Renal pelvis (tissue), 12 donors: ENCODE measurements at places on chromosomes 3 and 15.

GRCh38 chr3:64440498-64440897 is 215.2 kb upstream of the PRICKLE2 start:
- no peak for DNase-seq

- no peak for DNase-seq
Measured at GRCh38 chr3:146164506-146164905, 3.5 kb upstream of the PLOD2 start.

GRCh38 chr3:50347187-50347813 is 1.8 kb upstream of the ZMYND10 start:
- no peak for DNase-seq

- DNase-seq = peak; percentile 36
Measured at GRCh38 chr3:128784232-128784631, 58.2 kb downstream of the RAB7A start.

DNA sequence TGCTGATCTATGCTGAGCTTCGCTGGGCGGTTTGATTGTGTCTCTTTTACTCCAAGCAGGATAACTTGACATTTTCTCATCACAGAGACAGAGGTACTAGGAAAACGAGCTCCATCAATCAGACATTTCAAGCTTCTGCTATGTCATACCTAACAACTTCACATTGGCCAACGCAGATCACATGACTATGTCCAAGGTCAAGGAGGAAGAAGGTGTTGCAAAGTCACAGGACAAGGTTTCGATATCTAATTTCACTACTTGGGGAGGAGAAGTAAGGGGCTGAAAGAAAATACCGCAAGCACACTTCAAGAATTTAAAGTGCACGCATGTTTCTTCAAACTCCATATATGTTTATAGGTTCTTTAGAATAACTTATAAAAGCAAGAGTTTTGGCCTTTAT is 425.8 kb downstream of the CHL1 start:
- DNase-seq = no peak

DNA sequence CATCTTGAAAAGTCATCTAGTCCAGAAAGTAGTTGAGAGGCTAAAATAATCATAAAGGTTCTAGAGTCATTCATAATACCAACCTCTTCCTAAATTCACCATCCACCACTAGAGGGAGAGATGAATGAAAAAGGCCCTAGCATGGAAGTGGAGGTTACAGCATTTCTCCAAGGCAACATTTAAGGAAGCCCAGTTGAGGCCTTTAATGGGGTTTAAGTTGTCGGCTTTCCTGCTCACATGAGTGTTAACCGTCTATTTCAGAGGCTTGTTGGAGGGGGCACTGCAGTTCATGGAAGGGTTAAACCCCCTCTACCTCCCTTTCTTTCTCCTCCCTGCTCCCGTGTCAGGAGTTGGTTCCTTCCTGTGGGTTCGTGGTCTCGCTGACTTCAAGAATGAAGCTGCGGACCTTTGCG is 3.8 kb upstream of the SLCO3A1 start:
- DNase-seq = no peak

GRCh38 chr3:126434931-126435411 is 40.3 kb downstream of the CFAP100 start:
- no peak for DNase-seq

DNA sequence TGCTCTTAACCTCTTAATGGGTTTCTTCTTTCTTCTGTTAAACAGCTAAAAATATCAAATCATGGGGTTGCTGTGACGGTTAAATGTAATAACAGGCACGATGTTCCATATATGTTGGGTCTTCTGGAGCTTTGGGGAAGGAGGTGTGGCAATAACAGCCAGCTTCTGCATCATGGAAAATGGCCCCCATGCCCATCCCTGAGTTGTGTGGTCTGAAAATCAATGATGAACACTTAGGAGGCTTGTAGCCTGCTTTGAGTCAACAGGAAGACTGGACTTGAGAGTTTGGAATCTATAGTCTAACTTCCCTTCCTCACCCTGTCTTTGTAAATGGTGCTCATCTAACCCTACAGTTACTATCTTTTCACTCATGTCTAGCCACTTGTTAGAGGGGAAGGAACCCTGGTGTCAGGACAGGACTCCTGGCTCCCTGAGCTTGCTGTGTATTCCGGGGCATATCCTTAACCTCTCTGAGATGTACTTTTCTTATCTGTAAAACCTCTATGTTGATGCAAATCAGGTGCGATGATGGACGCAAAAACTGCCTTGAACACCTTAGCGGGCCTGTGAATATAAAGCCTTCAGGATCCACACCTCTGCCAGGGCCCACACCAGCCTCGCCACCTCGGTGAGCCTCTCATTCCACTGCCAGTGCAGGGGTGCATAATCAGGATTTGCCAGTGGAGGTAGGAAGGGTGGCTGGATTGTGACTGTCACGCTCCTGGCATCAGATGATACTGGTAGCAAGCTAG is 27.5 kb downstream of the SMAD3 start:
- DNase-seq = no peak

GRCh38 chr15:95293456-95294031 is 1037.0 kb upstream of the NR2F2 start:
- no peak for DNase-seq

- DNase-seq = no peak
Measured at GRCh38 chr3:45182915-45183871, 37.0 kb upstream of the CDCP1 start.

- DNase-seq = no peak
Measured at GRCh38 chr3:32646761-32647160, 38.2 kb upstream of the CNOT10 start.

GRCh38 chr15:68201879-68202261 is 3.3 kb downstream of the CALML4 start:
- no peak for DNase-seq

- DNase-seq = no peak
Measured at GRCh38 chr15:47551079-47551478, 166.2 kb upstream of the SEMA6D start.

- DNase-seq = no peak
Measured at GRCh38 chr15:57552678-57553334, 38.9 kb upstream of the MYZAP start.

DNA sequence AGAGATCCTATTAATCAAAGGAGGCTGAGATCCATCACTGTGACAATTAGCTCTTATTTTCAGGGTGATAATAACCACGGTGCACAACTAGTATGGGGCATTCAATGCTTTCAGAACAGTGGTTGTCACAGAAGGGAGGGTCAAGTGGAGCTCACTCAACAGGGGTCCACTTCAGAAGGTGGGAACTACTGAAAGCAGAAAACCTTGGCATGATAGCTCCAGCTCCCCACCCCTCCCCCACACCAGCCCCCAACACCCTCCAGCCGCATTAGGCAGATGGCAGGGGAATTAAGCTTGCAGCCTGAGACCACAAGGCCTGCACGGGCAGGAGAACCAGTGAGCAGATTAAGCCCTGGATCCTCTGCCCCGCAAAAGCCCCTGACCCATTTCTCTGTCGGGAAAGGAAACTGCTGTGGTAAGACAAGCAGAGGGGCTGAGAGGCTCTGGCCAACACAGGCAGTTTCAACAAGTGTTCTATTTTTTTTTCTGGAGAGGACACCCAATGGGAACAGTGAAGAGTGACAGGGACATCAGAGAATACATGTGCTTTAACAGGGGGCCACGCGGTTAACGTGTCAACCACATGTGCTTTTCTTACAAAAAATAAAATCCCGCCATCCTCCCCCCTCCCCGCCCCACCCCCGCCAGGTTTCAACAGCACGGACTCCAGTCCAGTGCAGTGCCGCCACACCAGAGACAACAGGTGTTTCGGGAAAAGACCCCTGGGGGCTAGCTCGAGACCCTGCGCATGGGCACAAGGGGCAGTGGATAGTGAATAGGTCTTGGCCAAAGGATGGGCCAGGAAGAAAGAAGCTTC is 997 bp downstream of the FYCO1 start:
- no peak for DNase-seq

DNA sequence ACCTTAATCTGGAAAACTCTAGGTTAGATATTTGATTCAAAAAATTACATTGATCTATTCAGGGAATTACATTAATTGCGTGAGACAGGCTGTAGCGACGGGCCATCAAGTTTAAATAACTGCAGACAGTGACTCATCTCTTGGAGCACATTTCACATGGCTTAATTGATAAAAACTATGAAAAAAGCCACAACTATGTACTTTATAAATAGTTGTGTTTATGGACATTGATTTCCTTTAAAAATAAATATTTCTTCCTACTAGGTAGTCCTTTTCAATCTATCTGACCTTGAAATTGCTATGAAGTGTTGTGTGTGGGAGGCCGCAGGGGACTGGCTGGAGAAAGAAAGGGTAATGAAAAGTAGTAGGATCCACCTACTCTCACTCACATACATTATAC is 157.8 kb downstream of the IL1RAP start:
- DNase-seq = no peak

DNA sequence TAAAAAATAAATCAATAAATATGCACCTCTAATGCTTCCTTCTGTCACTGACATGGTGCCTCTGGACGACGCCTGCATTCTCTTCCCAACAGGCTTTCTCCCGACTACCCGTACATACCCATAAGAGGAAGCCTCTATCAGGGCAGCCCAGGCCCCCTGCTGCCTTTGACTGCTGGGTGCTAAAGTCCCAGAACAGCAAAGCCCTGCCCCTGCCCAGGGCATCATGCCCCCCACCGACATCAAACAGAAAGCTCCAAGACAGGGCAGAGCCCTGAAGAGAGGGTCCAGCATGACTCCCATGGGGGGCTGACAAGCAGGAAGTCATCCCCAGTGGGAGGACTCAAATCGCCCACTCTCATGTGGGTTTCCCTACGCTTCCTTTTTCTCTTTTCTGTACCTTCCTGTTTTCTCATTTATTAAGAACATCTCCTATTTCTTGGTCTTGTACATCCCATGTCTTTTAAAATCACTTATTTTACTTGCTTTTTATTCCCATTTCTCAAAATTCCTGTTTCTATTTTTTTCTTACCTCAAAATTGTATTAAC is 23.4 kb downstream of the XPC start:
- no peak for DNase-seq

DNA sequence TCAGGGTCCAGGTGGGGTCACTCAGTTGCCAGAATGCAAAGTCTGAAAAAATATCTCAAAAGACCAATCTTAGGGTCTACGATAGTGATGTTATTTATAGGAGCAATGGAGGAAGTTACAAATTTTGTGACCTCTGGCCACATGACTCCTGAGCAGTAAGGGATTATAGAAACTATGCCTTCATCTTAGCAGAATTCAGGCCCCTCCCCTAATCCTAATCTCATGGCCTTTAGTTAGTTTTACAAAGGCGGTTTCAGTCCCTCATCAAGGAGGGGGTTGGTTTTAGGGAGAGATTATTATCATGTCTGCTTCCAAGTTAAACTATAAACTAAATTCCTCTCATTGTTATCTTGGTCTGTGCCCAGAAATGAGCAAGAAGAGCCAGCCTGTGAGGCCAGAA is 5.9 kb upstream of the DCP1A start:
- DNase-seq = no peak
